ENCODE measurements at places on chromosomes 1 and 21.

DNA sequence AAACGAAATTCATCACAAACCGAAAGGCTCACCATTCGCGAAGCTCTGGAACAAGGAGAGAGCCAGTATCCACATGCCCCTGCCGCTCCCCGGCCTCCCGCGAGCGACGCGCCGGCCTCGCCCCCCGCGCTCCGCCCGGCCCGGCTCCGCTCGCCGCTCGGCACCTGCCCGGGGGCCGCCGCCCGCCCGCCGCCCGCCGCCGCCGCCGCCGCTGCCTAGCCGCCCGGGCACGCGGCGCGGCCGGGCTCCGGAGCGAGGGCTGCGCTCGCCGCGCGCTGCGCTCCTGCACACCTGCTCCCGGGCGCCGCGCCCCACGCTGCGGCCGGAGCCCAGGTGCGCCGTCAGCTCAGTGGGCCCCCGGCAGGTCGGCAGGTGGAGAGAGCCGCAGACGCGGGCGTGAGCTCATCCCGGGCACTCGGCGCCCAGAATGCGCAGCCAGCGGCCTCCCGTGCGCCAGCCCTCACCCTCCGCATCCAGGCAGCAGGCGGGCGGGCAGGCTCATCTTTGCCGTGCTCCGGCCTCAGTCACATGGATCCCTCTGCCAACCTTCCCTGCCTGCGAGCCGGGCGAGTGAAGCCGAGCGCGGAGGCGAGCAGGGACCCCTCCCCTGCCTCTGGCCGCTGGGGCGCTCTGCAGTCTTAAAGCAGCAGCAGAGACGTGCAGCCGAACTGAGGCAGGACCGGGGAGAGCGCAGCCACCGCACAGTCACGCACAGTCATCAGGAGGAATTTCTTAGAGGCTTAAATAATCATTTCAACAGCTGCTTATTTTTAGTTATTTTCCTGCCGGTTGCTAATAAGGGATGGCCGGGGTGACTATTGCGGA lies at the start of gene DSCAM:
Gene DSCAM (minus strand): TSS at position 572 of the 825 bp plus-strand sequence. CDS start 497 bp downstream, at position 75.
- no peak for DNase-seq

DNA sequence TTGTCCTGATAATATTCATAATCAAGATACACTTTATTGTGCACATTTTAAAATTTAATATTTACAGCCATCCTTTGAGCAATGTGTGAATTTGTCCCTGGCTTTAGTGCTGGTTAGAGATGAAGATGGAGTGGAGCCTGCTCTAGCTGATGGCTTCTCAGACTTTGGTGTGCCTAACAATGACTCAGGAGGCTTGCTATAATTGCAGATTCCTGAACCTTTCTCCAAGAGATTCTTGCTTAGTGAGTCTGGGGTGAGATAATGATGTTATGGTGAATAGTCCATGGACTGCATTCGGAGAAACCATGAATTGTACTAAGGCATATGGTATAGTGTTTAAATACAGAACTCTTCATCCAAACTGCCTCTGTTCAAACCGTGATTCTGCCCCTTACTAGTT lies 307.1 kb downstream of the PAPPA2 start:
- no peak for DNase-seq

DNA sequence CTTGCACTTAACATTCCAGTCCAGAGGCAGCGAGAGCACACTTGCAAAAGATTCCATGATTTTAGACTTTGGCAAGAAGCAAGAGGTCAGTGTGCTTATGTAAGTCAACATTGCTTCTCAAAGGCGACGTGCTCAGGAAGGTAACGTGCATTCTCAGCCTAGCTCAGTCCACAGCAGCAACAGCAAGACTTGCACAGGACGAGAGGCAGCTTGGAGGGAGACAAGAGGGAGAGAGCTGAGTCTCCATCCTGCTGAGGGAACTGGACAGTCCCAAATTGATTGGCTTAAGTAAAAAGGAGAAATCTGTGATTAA lies 56.5 kb downstream of the PTP4A2 start:
- DNase-seq: no peak

DNA sequence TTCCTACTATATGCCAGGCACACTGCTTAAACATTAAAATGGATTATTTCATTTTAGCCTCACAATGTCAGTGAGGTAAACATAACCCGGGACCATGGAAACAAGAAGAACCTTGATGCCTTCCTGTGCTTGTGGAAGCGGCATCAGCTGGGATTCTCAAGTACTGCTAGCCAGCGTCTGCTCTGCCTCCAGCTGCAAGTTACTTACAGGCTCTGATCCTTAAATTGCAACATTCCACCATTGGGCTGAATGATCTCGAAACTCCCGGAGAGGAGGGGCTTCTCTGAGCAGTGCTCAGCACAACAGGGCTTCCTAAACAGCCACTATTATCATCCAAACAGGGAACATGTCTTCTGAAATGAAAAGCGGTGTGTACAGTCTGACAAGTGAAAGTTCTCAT lies 6.7 kb upstream of the MAN1C1 start:
- no peak for DNase-seq

DNA sequence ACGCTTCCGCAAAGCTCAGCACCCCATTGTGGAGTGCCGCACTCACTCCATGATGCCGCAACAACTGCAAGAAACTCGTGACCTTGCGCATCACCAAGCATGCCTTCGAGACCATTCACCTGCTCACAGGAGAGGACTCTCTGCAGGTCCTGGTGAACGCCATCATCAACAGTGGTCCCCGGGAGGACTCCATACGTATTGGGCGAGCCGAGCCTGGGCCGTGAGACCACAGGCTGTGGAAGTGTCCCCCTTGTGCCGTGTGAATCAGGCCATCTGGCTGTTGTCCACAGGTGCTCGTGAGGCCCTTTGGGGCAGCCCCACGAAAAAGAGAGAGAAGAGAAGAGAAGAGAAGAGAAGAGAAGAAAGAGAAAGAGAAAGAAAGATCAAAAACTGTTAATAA lies 23.2 kb downstream of the SPATA45 start:
- DNase-seq: no peak
